Thyroid gland (tissue), 4 donors: ENCODE measurements at places on chromosomes 4 and X. TPM values are rescaled to one million over a fixed set of nuclear protein-coding genes. Genes with fewer than 3 reads are reported as not detected.

Gene CLRN2
- total RNA-seq: not detected

Gene SPANXD
- not detected for total RNA-seq

Gene WDR44
- 18.8 TPM for total RNA-seq

Gene ADGRG2
- 4.3 TPM for total RNA-seq

Gene SOX3
- not detected for total RNA-seq

Gene VEGFC
- 34.4 TPM for total RNA-seq
